ENCODE measurements at places on chromosomes 3 and 15.

GRCh38 chr15:66787489-66787871, 85.4 kb downstream of the SMAD6 start:
- no peak for DNase-seq

GRCh38 chr15:90011705-90012104, 10.6 kb downstream of the ZNF710 start:
- DNase-seq, result no peak

- DNase-seq, result no peak
These were observed 62.4 kb downstream of the BOC start for GRCh38 chr3:113273604-113274378.

DNA sequence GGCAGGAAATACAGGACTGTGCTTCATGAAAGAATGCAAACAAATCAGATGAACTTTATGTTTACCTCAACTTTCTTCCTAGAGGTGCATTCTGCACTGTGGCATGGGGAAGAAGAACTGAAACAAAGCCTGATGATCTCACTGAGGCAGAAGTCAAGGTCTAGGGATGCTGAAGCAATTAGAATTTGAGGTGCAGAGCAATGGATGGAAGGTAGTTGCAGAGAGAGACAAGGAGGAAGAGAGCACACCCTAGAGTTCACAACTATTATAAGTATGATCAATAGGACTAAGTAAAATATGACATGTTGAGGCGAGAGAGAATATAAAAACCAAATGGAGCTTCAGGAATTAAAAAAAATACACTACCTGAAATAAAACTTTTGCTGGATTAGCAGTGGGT, 420.1 kb downstream of the EDEM1 start:
- DNase-seq, result no peak

- DNase-seq, result no peak
These were observed 93.7 kb downstream of the MCTP2 start for GRCh38 chr15:94324835-94325767.

DNA sequence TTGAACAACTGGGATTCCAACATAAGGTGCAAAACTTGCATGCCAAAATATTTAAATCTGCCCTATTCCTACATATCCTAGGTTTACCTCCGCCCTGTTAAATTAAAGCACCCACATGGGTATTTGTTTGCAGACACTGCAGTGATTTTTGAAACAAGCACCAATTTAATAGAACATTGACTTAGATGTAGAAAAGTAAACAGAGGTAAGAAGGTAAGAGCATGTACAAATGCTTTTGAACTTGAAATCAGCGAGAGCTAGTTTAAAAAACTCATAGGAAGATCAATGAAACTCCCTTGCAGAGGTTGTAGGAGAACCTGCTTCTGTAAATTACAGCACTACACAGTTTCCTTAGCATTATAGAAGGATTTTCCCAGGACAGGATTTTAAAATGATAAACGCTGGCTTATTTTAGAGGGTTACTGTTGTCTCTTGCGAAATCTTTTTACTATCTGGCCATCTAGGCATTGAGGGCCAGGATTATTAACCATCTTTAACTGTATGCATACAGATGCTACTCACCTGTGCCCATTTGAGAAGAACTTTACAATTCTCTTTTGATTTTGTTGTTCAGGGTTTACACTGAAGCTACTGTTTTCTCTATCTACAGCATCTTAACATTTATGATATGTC, 284.8 kb downstream of the FEZF2 start:
- DNase-seq, result no peak

- DNase-seq, result no peak
These were observed 298.5 kb downstream of the RPLP1 start for GRCh38 chr15:69751147-69751546.

DNA sequence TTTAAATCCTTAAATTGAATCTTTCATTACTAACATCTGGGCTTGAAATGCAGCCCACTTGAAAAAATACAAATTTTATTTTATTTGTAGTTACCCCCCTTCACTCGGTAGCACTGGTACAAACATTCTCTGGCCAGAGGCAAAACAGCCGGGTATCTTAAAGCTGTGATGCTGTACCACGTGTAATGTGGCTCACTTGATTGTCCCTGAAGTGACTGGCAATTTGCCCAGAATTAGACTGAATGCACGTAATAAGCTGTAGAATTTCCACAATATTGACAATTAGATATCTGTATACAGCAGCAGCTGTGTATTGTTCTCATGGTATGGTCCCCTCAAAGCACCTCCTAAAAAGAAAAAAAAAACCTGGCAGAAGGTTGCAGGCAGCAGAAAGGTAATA, 192.8 kb upstream of the TBC1D5 start:
- DNase-seq, result no peak

DNA sequence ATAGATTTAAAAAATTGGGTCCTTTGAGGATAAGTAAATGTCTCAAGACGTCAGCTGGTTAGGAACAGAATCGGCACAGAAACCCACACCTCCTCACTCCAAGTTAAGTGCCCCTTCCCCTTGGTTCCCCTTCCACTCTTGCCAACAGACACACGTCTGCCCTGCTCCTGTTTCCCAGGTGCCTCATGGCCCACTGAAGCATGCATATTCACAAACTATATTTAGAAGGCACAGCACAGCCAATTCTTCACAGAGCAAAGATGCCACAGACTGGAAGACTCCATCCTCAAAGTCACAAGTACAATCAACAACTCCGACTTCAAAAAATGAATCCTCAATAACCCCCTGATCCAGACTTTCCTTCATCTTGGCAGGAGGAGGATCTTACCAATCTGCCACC, 295.4 kb upstream of the NR2F2 start:
- DNase-seq, result no peak

DNA sequence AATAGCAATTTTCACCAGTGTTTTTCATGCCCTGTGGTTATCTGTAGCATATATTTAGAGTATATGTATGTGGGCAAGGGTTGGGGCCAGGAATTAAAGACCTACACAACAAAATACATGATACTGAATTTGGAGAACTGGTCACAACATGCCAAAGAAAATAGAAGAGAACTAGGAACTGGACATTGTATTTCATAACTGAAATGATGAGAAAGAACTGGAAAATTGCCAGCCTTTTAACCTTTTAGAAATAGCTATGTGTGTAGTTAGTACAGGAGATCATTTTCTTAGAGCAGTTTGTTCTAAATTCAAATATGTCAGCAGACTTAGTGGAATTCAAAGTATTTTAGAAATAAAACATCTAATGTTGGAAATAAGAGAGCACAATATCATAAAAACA, 227.1 kb upstream of the CGNL1 start:
- no peak for DNase-seq

- DNase-seq, result no peak
These were observed 543 bp downstream of the MEF2A start for GRCh38 chr15:99566157-99566897.

DNA sequence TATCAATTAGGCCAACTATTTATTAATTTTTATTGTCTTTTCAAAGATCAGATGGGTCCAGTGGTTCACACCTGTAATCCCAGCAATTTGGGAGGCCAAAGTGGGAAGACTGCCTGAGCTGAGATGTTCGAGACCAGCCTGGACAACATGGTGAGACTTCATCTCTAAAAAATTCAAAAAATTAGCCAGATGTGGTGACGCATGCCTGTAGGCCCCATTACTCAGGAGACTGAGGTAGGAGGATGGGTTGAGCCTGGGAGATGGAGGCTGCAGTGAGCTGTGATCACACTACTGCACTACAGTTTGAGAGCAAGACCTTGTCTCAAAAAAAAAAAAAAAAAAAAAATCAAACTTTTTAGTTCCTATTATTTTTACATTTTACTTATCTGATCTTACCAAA, 8.2 kb downstream of the AP3S2 start:
- DNase-seq, result no peak

DNA sequence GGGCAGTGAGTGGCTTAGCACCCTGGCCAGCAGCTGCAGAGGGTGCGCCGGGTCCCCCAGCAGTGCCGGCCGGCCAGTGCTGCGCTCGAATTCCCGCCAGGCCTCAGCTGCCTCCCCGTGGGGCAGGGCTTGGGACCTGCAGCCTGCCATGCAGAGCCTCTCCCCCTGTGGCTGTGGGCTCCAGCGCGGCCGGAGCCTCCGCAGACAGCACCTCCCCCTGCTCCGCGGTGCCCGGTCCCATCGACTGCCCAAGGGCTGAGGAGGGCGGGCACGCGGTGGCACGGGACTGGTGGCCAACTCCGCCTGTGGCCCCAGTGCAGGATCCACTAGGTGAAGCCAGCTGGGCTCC, 386.3 kb downstream of the CNTN4 start:
- DNase-seq, result no peak

DNA sequence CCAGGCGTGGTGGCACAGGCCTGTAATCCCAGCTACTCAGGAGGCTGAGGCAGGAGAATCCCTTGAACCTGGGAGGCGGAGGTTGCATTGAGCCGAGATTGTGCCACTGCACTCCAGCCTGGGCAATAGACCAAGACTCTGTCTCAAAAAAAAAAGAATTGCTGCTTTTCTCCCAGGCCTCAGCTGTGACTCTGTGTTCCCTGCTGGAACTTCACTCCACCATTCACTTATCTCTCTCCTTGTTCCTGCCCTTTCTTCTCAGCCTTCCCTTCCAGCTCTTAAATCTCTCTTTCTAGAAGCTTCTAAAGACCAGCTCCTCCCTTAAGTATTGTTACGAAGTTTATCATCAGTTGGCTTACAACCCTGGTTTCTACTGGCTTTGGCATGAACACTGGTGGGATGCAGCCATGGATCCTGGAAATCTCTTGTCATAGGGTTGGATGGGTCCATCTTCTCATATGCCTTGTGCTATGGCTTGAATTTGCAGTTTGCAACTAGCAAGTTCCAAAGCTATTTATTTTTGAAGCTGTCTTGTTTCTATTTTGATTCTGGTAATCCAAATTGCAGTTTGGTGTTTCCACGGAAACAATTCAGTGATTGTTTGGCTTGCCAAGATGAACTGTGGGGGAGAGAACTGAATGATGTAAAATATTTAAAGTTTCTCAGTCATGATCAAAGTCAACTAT, 10.5 kb downstream of the C3orf62 start:
- no peak for DNase-seq

DNA sequence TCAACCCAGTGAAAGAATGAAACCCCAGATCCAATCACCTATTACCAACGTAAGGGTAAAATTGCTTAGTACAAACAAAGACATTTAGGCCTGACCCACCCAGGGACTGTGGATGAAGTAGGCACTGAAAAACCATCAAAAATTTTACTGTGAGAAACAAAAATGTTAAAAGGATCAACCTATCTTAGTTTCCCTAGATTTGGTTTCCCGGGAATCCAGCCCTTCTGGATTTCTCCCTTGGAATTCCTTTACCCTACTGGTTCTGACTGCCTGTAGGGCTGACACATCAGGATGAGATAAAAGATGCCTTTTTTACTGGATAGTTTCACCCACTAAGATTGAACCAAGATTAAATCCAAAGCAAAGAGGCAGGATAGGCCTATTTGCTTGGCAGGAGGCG, 102.7 kb downstream of the SCAPER start:
- DNase-seq, result no peak

DNA sequence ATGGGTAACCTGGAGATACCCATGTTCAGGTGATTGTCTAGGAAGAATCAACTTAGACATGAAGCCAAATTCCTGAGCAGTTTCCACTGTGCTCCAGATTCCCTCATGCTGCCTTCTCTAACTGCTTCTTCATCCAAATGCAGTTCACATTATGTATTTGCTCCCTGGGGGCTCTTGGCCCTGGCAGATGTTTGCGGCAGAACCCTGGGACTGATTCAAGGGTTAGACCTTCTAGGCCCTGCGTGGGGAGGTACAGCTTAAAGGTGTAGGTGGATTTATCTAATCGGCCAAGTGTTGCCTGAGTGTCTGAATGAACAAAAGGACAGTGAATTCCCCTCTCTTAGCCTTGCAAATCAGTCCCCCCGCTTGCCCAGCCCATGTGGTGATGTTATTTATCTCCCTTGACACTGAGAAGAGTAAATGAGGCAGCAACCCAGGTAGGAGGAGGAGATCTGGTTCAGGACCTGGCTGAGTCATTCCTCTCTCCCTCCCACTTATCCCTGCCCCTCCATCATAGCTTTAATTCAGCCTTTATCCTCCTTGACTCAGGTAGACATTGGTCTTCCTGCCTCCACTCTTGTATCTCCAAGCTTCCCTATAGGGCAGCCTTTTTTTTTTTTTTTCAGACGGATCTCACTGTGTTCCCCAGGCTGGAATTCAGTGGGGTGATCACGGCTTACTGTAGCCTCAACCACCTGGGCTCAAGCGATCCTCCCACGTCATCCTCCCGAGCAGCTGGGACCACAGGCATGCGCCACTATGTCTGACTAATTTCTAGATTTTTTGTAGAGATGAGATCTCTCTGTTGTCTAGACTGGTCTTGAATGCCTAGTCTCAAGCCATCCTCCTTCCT, 54.8 kb downstream of the MAGEF1 start:
- DNase-seq, result no peak

- DNase-seq, result no peak
These were observed 56.8 kb upstream of the INSYN1 start for GRCh38 chr15:73809728-73810501.

GRCh38 chr15:91465696-91466095, 365.6 kb downstream of the SV2B start:
- DNase-seq, result peak; percentile 51

DNA sequence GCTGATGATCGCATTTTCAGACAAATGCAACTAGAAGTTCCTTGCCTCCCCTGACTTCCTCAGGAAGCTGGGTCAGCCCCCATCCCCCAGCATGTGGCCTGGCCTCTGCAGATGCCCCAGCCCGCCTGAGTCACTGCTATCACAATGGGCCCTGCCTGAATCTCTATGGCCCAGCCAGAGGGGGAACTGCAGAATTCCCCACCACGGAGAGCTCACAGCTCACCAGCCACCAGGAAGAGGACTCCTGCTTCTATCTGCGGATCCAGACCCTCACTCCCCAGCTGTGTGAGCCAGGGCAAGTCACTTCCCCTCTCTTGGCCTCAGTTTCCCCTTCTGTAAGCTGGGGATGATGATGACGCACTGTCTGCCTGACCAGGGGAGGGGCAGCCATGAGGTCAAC, 6.9 kb downstream of the PLXND1 start:
- DNase-seq, result no peak

- no peak for DNase-seq
These were observed 2.0 kb upstream of the SS18L2 start for GRCh38 chr3:42588625-42589024.

DNA sequence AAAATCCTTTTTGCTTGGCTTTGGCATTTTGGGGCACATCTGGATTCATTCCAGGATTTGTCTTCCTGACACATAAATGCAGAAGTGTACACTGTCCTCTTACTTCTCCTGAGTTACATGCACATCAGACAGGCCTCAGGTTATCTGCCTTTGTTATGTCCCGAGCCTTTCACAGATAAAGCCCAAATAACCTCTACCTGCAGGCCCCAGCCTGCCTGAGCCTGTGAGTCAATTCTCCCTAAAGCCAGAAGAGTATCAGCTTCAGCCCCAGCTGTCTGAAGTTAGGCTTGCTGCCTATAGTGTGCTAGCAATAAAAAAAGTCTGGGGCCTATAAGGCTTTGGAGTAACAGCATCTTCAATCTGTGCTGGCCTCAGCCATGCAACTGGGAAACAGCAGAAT, 17.7 kb upstream of the GSK3B start:
- no peak for DNase-seq

All from NCI-H2081 treated with DMSO at 0.1 percent for 48 hours (cell line).